ENCODE measurements at places on chromosomes 12 and 14.

DNA sequence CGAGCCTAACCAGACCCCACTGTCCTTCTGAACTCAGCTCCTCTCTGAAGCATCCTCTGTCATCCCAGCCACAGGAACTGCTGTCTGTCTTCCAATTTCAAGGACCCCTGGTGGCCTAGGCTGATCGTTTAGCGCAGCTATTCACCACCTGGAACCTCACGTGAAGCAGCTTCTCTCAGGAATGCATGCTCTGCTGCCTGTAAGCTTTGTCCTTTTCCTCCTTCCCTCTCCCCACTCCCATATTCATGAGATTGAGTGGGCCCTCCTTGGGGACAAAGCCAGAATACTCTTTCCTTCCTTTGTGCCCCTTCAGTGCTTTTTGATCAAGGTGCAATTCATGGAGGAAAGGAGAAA, 17.2 kb downstream of the DPF3 start:
- DNase-seq: no peak

DNA sequence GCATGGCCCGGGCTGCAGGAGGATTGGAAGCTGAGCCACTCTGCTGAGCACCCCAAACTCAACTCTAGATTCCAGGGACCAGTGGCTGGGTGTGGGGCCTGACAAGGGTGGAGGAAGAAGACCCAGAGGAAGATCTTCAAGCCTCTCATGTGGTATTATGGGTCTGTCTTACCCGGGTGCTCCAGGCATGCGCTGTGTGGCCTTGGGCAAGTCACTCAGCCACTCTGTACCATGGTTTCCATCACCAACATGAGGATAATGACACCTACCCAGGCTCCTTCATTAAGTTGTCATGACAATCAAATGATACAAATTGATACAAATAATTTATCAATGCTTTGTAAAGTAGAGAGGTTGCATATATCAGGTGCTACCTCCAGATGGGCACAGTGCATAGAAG, 41.2 kb downstream of the SMUG1 start:
- DNase-seq: no peak

GRCh38 chr12:120352117-120352516, 16.8 kb downstream of the MSI1 start:
- peak; percentile 66 for DNase-seq

DNA sequence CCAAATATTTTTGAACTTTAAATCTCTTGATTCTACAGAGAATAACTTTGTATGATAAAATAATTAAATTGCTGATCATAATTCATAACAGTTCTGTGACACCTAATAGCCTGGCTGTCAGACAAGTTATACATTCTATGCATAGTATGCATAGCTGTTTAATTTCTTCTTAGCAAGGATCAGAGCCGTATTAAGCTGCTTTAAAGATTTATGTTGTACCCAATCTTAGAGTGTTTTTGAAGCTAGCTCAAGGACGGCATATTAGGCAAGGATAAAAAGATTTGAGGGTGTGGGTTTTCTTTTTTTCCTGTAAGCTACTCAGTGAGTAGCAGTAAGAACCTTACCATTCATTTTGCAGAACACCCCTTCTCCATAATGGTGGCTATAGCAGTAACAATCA, 45.9 kb downstream of the SLC17A8 start:
- DNase-seq: no peak

GRCh38 chr12:70449074-70449752, 83.1 kb downstream of the KCNMB4 start:
- DNase-seq: peak; percentile 1

DNA sequence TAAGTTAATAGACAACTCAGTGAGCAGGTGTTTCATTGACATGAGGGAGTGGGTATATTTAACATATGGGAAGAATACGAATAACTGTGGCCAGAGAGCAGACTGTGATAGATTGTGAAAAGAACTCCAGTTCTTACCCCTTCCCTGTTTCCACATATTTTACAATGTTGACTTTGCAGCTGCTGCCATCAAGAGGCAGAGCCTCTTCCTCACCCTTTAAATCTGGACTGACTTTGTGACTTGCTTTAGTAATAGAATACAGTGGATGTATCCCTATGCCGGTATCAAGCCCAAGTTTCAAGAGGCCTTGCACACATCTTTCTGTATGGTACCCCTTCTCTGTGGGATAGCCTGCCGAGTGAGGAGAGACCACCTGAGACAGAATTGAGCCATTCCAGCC, 356.7 kb downstream of the ETNK1 start:
- DNase-seq: peak; percentile 30

- no peak for DNase-seq
Measured at GRCh38 chr14:63012171-63012570, 33.1 kb downstream of the KCNH5 start.

GRCh38 chr12:119325813-119326212, 8.7 kb upstream of the CCDC60 start:
- no peak for DNase-seq

DNA sequence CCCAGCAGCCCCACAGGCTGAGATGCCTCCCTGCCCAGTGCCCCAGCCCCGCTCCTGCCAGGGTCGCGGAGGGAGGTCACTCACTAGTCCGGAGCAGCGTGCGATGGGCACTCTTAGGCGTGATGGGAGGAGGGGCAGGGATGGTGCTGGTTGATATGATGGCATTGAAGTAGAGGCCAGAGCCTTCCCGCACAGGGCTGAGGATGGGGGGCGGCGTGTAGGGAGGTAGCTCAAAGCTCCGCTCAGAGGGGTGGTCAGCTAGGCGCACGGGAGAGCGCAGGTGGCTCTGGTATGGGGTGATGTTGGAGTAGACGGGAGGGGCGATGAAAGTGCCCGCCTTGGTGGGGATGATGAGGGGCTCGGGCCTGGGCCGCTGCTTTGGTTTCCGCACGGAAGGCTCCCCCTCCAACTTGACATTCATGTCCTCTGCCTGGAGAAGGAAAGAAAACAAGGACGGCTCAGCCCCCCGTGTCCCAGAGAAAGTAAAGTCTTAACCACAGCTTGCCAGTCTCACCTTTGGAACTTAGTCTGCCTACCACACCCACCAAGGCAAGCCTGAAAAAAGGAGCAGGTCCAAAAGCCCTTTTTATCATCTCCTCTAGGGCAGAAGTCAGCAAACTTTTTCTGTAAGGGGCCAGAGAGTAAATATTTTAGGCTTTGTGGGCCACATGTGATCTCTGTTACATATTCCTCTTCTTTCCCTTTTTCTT, 15.5 kb upstream of the PNMA1 start:
- DNase-seq: no peak

DNA sequence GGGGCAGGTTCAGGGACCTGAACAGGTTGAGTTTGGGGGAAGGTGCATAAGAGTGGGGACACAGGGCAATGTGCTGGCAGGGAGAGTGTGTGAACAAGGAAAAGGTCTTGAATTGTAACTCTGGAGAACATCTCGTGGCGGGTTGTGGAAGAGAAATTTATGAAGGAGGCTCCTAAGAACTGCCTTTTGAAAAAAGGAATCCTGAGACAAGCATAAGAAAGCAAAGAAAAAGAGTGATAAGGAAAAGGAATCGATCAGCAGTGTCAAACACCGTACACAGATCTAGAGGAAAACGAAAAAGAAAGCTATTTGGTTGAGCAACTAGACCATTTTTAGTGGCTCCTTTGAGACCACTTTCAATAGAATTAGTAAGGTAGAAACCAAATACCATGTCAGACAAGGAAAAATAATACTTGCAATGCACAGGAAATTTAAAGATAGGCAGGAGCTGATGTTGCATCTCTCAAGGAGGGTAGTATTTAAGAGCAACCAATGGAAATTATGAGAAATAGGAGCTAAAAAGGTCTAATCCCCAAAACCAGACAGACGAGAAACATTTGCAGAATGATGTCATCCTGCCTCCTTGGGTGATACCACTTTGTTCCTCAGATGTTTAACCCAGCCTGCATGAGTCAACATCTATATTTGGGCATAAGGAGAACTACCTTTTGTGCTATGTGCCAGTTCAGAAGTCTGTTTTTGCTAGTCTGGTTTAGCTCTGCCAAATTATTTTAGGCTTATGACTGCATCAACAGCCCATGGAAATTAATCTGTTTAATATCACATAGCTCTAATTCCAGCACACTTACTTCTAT, 64.5 kb upstream of the STK38L start:
- peak; percentile 98 for DNase-seq

- DNase-seq: peak; percentile 33
Measured at GRCh38 chr14:105075379-105076295, 10.4 kb upstream of the GPR132 start.

GRCh38 chr12:50285253-50285652, 1.9 kb upstream of the LIMA1 start:
- no peak for DNase-seq

GRCh38 chr14:53411125-53411524, 258.0 kb upstream of the DDHD1 start:
- peak; percentile 46 for DNase-seq

Measured in fibroblast of skin of right quadriceps (primary cell).